ENCODE measurements at places on chromosomes 12 and 14.

DNA sequence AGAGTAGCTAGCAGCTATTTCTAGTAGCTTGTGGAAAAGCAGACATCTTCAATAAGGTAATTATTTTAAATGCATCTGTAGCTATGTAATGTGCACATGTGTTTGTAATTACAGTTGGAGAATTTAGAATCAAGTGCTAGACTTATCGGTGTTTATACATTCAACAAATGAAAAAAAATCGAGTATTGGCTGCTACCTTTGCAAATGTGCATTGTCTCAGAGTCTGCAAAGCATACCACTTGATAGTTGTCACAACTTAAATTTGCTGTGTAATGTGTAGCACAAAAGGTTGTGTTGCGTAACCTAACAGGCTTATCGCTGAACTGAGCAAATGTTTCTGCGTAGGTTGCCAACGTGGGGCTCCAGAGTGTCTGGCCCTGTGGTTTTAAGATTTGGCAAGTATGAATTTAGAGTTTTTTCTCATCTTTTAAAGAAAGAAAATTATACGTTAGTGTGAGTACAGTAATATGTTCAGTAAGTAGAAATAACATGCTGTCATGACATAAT is 44.3 kb downstream of the TMTC2 start:
- DNase-seq, result no peak

DNA sequence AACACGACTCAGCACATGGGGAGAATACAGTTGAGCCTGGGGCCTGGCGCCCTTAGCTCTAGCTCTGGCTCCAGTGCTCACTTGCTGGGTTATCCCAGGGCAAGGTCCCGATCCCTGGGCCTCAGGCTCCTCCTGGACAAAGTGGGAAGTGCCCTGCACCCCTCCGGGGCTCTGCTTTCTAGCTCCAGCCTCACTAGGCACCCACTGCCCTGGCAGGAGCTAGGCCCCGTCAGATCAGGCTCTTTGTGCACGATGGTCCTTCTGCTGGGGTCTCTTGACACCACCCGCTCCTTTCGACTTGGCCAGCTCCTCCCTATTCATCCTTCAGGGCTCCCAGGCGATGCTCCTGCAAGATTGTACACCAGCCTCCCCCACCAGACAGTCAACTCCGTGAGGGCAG is 23.4 kb downstream of the NCKAP5L start:
- DNase-seq, result no peak

- no peak for DNase-seq
These were observed 82.7 kb downstream of the PPP2R5C start for GRCh38 chr14:101844219-101844618.

DNA sequence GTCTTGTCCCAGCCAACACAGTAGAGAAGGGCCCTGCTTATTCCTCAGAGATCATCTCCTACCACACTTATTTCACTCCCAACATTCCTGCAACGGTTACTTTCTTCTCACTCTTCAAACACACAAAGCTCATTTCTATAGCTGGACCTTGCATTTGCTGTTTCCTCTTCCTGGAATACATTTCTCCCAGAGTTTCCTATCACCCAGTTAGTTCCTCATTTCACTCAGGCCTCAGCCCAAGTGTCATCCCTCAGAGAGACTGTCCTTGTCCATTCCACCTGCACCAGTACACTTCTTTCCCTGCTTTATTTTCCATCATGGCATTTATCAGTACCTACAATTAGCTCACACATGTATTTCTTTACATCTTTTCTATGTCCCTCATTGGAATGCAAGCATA is 14.7 kb upstream of the STK38L start:
- DNase-seq, result no peak

DNA sequence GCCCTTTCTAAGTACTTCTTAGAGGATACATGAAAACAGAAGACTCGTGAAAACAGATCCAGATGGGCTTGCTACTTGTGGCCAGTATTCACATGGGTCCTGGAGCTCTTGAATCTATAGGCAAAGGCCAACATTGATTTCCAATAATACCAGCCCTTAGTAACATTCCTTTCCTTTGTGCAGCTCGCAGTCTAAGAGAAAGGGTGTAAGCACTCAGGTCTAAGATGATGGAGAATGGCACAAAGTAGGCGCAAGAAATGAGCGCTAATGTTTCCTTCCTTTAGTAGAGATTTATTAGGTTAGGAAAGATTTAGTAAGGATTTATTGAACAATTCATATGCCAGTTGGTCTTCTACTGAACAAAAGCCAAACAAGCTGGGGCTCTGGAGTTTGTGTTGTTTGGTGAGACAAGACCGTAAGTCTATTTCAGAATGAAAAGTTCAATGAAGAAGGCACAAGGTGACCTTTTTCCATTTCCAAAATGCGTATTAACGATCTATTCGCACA is 525 bp downstream of the RNU6-8 start:
- peak; percentile 1 for DNase-seq

- DNase-seq, result no peak
These were observed 1.2 kb downstream of the SRGAP1 start for GRCh38 chr12:63845726-63846125.

- DNase-seq, result no peak
These were observed 880.0 kb downstream of the SLC16A7 start for GRCh38 chr12:60475825-60476224.

DNA sequence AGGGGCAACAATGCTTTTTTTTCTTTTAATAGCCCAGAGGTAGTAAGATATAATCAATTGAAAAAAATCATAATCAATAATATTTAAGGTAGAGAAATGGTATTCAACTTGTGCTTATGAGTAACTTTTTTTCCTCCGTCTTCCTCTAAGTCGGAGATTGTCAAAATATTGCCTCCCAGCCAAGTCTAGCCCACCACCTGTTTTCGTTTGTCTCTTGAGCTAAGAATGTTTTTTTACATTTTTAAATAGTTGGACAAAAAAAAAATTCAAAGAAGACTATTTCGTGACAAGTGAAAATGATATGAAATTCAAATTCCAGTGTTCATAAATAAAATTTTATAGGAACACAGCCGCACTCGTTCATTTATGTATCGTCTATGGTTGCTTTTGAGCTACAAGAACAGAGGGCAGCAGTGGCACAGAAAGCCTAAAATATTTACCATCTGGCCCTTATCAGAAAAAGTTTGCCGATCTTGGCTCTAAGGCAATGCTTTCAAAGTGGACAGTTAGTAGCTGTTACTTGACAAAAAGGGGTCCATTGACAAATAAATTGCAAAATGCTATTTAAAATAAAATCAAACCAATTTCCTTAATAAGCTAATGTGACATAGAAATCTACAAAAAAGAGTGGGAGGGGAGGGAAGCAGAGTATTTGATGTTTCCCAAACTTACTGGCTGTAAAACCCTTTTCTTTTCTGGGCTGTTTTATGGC is 40.8 kb upstream of the MAX start:
- DNase-seq, result no peak

GRCh38 chr12:69639400-69640016 is 28.8 kb upstream of the LRRC10 start:
- DNase-seq, result peak; percentile 44

GRCh38 chr12:128365651-128366231 is 98.8 kb downstream of the TMEM132C start:
- DNase-seq, result no peak

- DNase-seq, result no peak
These were observed 25.6 kb upstream of the CCDC60 start for GRCh38 chr12:119308708-119309456.

GRCh38 chr14:89371585-89372511 is 45.2 kb downstream of the FOXN3 start:
- no peak for DNase-seq

DNA sequence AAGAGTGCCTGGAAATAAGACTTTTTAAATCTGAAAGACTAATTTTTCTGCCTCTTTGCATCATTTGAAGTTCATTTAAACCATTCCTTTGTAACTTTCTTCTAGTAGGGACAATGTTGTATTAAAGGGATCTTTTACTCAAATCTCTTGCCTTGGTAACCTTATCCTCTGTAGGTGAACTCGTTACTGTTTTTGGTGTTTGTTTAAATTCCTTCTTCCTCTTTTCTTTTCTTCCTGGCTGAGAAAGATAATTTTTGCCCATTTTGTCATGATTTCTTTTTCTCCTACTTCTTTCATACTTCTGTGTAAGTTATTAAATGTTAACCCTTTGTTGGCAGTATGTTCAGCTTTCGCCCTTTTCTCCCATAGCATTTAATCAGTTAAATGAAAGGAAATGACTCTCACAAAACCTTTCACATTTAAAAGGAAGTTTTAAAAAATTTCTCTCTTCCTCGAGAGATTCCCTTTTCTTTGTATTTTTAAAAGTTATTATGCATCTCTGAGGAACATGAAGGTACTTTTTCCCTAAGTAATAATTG is 10.3 kb downstream of the VEZT start:
- DNase-seq, result no peak

GRCh38 chr12:46519407-46519806 is 146.8 kb upstream of the SLC38A2 start:
- DNase-seq, result no peak

GRCh38 chr12:77064896-77065360 is 441 bp downstream of the E2F7 start:
- peak; percentile 2 for DNase-seq

GRCh38 chr12:44510510-44510909 is 365.6 kb downstream of the NELL2 start:
- DNase-seq, result no peak

DNA sequence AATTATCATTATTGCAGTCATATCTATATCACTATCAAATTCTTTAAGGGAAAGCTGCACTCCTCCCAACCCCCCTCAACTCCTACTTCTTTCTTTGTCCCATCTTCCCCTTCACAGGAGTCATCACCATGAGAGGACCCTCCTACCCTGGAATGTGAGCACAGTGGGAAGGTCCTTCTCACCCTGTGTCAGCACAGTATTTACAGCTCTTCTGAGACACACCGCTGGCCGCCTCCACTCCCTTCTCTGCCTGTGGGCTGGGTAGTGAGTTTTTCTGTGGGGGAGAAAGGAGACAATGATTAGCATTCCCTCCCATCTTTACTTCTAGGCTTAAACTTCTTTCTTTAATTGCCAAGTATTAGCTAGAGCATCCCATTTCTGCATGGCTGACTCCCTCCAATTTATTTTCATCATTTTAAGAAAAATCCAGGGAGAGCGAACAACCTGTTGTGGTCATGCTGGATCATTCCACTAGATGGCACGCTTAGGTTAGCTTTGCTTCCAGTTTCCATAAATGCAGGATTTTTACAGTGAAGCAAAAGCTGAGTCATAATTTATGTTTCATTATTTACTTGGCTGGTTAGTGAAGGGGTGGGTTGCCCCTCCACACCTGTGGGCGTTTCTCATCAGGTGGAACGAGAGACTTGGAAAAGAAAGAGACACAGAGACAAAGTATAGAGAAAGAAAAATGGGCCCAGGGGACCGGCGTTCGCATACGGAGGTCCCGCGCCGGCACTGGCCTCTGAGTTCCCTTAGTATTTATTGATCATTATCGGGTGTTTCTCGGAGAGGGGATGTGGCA is 188.5 kb downstream of the ALX1 start:
- DNase-seq, result no peak

DNA sequence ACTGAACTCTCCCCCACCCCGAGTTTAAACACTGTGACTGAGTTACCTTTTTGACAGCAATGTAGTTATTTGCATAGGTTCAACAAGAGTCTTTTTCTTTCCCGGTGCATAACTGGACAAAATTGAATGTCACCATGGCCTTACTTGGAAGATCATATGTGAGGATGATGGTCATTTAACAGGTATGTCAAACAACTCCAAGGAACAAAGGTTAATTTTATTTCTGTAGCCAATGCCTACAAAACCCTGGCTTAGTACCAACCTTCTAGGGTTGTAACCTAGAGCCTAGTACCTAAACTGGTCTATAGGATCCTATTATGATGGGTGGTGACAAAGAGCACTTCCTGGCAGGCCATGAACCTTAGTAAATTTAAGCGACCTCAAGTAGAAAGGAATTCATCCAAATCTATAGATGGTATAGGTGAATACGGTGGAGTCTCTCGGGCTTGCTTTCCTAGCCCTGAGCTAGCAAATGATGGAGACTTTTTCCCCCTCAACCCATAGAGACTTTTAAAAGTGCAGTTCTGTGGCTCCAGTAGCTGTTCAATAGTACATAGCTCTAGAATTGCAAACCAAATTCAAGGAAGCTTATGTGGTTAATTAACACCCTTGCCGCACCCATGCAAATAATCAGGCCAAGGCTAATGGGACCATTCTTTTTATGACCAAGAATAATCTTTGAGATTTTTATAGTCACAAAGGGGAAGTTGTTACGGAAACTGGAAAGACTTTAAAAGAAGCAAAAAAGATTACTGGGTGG is 89.0 kb downstream of the SLC38A1 start:
- no peak for DNase-seq

DNA sequence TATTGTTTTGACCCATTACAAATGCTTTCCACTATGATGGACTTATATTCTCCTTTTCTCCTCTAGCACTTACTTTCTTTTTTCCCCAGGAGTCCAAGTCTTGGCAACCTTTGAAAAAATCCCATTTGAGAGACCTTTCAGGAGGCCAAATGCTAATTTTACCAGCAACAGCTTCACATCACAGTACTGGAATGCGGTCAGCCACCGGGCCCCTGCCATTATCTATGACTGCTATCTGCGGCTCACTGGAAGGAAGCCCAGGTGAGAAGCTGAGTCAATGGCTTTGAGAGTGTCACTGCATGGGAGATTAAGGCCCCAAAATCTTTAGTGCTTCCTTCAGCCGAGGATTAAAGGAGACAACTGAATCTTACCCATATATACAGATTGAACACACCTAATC is 64.2 kb downstream of the ERGIC2 start:
- DNase-seq, result no peak

DNA sequence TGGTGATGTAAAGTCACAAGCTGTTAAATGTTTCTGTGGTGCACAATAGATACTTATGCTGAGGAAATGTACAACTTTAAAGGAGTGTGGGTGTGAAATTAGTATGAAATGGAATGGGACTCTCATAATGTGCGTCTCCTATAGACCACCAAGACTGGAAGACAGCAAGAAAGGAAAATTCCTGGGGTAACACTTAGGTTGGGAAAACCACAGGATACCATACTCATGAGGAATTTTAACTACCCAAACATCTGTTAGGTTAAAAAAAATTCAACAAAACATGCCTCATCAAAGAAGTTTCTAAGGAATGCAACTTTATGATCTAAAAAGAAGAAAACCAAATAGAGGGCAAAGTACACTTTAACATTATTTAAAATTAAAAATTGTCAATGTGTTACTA is 113.7 kb upstream of the MYF6 start:
- DNase-seq, result no peak

DNA sequence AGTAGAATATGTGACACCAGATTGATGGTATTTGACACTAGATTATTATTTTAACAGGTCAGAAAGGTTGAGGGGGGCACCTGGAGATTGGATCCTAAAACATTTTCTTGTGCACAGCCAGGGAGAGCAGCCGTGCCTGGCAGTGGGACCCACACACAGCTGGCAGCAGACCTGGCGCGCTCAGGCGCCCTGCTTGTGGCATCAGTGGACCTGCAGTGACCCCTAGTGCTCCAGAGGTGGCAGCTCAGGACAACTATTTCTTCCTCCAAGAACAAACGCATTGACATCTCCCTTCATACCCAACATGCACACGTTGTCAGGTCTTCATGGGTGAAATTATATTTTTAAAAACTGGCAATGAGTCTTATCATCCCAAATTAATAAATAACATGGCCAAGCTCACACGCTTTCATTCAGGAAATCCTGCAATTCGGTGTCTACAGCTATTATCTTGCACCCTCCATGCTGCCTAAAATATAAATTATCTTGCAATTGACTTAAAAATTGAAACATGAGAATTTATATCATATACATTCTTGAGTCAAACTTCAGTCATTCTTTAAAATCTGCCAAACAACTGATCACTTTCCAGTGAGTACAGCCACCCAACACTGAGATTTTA is 7.7 kb upstream of the TMEM132D start:
- DNase-seq, result no peak

All from T-helper 9 cell (primary cell).